ENCODE measurements at places on chromosomes 7 and 10. TPM values are rescaled to one million over a fixed set of nuclear protein-coding genes. Genes with fewer than 3 reads are reported as not detected.
A peak's percentile ranks its signal among the peaks of the same experiment; 100 is the strongest.

The STEAP4 gene
- not detected for total RNA-seq

The PMS2 gene
- total RNA-seq, result 15.4 TPM

The GPR141 gene
- total RNA-seq, result not detected

The CALML3 gene
- not detected for total RNA-seq

The PAPOLB gene
- not detected for total RNA-seq

The POU6F2 gene
- not detected for total RNA-seq

The WNT16 gene
- total RNA-seq, result 0.06 TPM

The CD36 gene
- total RNA-seq, result 0.13 TPM

The TAS2R5 gene
- total RNA-seq, result 0.18 TPM

DNA sequence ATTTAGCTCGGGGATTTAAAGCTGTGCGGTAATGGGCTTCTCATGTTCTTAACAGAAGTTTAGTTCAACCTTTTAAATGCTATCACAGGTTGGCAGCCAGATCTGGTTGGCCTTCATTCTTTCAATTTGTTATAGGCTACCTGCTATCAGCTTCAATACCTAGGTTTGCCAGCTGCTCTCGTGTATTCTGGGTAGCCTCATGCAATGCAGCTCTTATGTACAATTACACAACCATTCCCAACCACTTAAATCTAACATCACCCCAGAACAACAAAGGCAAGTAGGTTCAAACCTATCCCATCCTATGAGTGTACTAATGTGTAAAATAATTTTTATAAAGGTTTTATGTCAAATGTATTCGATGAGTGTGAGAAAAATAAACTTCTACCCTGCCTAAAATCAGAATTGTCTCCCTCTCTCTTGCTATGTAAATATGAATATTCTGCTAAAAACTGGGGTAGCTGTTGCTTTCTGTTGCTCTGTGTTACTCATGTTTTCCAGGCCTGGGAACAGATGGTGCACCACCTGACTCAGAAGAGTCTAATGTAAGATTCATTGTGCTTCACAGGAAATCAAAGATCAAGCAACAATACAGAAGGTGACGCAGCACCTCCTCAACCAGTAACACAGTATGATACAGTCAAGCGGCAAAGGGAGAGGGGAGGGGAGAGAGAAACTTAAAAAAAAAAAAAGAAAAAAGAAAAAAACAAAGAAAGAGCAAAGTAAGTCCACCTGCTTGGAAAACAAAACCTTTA, 188.6 kb downstream of the ETV1 start:
- DNase-seq, result no peak

- no peak for DNase-seq
Observed at GRCh38 chr7:123724817-123725253, 24.0 kb downstream of the WASL start.

GRCh38 chr7:110601710-110602109, 489.2 kb upstream of the LRRN3 start:
- no peak for DNase-seq

DNA sequence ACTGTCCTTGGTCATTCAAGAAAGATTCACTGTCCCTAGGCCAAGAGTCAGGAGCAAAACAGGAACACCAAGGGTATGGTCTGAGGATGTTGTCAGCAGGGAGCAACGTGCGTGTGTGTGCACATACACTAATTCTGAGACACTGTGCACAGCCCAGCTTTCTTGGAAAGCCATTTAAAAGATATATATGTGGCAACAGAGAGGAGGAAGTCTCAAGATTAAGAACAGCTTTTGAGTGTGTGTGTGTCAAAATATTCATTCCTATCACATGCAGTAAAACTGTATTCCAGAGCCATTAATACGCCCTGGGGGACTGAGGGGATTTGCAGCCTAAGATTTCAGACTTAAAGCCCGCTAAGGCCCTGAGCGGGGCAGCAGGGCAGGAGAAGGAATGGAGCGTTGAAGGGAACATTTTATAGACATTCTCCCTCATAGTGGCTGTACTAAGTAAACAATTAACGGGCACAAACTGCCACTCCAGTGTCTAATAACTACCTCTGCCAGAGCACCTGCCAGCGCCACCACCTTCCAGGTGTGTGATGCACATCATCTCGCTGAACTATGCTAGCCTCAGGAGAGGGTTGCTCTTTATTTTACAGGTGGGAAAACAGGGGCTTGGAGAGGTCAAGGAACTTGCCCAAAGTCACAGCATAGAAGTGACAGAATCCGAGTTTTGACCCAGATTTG, 2.0 kb downstream of the NOD1 start:
- no peak for DNase-seq

DNA sequence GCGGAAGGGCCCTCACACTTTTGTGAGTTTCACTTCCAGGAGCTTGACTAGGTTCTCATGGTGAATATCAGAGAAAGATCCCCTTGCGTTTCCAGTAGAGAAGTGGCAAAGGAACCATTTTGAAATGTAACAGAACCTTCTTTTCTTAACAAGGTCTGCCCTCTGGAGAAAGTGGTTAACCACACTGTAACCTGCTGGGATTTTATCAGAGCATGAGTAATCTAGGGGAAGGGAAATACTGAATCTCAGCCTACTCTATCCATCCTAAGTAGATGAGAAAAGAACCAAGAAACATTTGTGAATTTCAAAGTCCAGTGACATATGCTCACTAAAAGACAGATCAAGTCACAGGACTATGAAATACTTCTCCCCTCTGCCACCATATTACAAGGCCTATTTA, 235.5 kb downstream of the ZEB1 start:
- peak; percentile 17 for DNase-seq

- DNase-seq, result no peak
Observed at GRCh38 chr7:158479021-158479663, 108.5 kb downstream of the PTPRN2 start.

- DNase-seq, result no peak
Observed at GRCh38 chr10:13247246-13247645, 13.1 kb upstream of the UCMA start.

GRCh38 chr10:14556285-14556956, 218.3 kb downstream of the FAM107B start:
- no peak for DNase-seq

- peak; percentile 83 for DNase-seq
Observed at GRCh38 chr7:132577206-132578049, 1.2 kb upstream of the PLXNA4 start.

DNA sequence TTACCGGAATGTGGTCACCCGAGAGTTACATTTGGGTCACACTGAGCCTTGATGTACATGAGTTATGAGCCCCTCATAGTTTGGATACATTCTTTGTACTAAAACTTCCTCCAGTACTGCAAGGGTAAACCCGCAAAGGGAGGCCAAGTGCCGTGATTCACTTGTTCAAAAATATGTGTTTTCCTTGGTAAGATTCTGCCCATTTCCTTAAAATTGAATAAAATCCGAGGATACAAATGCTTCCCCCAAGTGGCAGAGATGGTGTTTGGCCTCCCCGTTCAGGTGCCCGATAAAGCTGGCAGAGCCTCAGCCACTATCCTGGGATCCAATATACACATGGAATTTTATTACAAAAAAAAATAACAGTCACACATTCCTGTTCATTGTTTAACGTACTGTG, 268.3 kb downstream of the DIP2C start:
- no peak for DNase-seq

DNA sequence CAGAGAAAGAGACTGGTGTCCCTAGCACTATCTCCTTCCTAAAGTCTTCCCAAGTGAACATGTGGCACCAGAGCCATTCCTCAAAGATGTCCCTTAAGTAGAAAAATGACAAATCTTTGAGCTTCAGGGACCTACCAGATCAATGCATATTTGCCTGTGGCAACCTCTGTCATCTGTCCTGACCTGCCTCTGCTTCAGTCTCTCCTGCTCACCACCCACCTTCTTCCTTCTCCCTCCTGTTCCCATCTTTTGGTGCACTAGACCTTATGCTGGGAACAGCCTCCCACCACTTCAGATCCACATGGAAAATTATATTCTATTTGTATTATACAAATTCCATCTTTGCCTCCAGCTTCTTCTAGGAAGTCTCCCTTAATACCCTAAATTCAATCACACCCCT, 386.4 kb downstream of the PLXNA4 start:
- no peak for DNase-seq

DNA sequence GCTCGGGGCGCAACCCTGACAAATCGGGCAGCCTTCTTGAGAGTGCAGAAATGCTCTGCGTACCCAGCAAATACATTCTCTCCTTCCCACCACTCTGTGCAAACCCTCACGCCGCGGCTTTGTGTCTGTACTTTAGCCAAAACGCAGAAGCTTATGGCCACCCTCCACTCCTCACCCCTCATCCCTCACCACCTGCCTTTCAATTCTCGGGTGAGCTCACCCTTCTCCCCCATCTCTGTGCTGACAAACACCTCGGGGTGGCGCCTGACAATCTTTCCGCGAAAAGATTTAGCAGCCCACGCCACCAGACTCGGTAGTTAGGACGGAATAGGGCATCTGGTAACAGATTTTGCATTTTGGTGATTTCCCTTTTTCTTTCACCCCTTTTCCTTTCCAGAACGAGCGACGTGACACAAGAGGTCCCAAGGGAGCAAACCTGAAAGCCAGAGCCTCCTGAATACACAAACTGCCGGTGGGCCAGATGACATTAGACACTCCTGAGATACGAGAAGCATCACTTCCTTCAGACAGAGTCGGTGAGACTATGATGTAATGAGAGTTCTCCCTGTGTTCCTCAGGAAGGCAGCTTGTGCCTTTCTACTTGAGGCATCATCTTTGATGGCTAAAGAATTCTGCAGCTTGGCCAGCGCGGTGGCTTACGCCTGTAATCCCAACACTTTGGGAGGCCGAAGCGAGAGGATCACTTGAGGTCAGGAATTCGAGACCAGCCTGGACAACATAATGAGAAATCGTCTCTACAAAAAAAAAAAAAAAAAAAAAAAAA, 671 bp upstream of the ATAD1 start:
- no peak for DNase-seq

DNA sequence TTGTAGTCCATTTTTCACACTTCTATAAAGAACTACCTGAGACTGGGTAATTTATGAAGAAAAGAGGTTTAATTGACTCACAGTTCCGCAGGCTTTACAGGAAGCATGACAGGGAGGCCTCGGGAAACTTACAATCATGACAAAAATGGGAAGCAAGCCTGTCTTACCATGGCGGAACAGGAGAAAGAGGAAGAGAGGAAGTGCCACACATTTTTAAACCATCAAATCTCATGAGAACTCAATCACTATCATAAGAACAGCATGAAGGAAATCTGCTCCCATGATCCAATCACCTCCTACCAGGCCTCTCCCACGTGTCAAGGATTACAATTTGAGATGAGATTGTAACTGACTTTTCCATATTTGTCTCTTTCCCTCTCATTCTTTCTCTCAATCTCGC, 9.3 kb upstream of the PNPLA8 start:
- DNase-seq, result no peak

DNA sequence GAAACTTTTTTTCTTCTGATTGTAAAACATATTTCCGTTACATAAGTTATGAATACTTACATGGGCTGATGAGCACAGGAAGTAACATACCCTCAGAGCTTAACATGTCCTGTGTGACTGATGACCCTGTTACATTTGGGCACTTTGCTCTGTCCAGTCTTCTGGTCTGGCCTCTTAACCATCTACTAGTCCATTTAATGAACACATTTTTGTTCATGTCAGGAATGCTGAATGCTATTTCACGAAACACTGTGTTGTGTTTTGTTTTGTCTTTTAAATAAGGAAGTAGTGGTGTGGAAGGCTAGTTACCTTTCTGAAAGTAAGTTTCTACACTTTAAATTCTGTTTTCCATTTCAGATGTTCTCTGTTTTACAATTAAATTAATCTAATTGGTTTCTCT, 77.7 kb downstream of the RBM33 start:
- DNase-seq, result no peak

DNA sequence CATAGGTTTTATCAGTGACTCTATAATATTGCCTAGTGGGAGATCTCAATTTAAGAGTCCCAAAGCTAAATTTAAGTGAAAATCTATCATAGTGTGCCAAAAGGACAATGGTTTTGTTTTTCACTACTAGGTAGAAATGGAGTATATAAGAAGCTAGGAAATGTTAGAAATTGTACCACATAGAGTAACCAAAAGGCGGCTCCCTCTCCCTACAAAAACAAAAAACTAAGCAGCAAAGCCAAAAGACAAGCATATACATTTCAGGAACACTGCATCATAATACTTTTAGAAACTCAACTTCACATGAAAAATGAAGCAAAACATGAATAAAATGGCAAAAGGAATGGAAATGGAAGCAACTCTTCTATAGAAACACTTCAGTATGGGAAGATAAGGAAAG, 271.6 kb downstream of the CACNA2D1 start:
- DNase-seq, result no peak

GRCh38 chr10:42491801-42492200, 146.6 kb downstream of the ZNF33B start:
- DNase-seq, result no peak

DNA sequence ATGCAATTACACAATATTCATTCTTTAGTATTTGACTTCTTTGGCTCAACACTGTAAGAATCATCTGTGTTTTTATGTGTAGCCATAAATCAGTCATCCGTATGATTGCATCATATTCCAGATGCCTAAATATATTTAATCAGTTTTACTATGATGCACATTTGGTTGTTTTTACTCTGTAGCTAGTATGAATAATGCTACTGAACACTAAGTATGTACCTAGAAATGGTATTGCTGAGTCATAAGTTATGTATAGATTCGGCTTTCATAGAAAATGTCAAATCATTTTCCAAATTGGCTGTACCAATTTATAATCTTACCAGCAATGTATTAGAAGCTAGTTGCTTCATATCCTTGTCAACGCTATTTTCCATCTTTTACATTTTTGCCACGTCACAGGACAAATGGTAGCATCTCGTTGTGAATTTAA, 197.3 kb upstream of the PLXNA4 start:
- no peak for DNase-seq

DNA sequence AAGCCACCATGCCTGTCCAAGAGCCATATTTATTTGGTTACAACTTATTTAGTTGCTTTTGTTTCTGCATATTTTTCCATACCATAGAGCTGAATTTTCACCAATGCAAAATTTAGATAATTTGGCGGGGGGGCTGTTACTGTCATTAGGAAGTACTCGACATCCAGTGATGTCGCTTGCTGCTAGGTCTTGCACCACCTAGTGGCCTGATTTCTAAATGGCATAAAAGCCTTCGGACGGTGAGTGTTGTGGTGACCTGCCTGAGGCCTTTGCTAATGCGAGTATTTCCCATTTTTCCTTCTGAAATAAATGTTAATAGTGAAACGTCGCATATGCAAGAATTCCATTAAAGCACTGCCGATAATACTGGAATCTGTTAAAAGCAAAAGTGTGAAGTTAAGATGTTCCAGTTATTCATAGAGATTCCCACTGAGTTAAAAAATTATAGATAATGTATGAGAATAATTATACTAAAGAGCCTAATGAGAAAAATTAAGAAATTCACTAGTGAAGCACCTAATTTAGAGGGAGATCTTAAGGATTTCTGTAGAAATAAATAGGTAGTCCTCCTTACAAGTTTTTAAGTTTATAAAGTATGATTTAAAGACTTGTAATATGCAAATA, 86.1 kb upstream of the DNAJB6 start:
- DNase-seq, result peak; percentile 60

GRCh38 chr7:5282543-5283316, at the start of gene SLC29A4:
TSS of gene SLC29A4 (plus strand) at chr7:5282943. CDS start at chr7:5287817, 4,874 bp downstream.
- peak; percentile 59 for DNase-seq

DNA sequence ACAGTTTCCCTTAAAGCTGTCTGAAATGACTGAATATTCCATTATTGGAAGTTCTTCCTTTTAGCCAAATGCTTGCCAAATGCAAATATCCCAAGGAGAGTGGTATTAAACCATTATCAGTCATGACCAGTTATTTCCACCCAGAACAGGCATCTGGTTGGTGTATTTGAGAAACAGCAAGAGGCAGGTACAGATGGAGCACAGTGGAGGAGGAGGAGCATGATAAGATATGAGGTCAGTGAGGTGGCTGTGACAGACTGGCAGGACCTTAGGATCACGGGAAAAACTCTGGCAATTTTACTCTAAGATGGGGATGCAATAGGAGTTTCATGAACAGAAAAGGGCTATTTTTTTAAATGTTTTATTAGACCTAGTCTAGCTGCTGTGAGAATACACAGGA, 6.4 kb downstream of the HEPACAM2 start:
- no peak for DNase-seq

All from SJCRH30 (cell line).